ENCODE measurements at places on chromosomes 16 and 17. TPM values are rescaled to one million over a fixed set of nuclear protein-coding genes. Genes with fewer than 3 reads are reported as not detected.
A peak's percentile ranks its signal among the peaks of the same experiment; 100 is the strongest.

- DNase-seq = no peak
These were observed 5.7 kb downstream of the PSMD11 start for GRCh38 chr17:32449963-32450362.

- DNase-seq = no peak
These were observed 85.7 kb downstream of the TIMM22 start for GRCh38 chr17:1082579-1082978.

DNA sequence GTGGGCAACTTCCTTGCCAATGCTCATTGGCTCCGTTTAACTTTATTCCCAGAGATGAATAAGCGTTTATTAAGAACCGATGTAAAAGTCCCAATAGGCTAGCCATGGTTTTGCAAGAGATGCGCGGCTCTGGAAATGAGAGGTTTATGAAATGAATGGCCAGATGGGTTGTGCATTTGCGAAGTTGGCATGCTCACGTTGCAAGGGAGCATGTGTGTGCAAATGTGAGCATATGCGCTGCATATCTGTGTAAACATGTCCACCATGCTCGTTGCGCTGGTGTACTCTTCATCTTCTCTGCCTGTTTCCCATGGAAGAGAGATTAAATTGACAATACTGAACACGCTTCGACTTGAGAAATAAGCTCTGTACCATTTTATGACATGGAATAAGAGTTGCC lies 848.6 kb upstream of the RBFOX1 start:
- DNase-seq = no peak

GRCh38 chr16:66364117-66364958 lies 2.2 kb upstream of the CDH5 start:
- DNase-seq = peak; percentile 68

- DNase-seq = no peak
These were observed 40.3 kb upstream of the IRX5 start for GRCh38 chr16:54890381-54890780.

GRCh38 chr17:27978689-27979175 lies 63.7 kb upstream of the NLK start:
- no peak for DNase-seq

DNA sequence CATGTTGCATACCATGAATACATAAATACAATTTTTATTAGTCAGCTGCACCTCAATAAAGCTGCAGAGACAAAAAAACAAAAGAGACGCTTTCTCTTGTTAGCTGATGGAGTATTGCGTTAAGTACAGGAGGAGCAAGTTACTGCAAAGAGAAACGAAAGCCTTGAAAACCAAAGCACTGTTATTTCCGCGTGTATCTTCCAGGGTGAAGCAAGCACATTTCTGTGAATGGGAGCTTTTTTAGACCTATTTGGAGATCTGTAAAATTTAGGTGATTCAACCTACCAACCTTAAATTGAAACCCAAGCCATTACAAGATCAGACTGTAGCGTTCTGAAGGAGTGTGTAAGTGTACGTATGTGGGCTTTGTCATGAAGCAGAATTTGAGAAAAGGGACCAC lies 390.4 kb downstream of the SOX9 start:
- DNase-seq = no peak

DNA sequence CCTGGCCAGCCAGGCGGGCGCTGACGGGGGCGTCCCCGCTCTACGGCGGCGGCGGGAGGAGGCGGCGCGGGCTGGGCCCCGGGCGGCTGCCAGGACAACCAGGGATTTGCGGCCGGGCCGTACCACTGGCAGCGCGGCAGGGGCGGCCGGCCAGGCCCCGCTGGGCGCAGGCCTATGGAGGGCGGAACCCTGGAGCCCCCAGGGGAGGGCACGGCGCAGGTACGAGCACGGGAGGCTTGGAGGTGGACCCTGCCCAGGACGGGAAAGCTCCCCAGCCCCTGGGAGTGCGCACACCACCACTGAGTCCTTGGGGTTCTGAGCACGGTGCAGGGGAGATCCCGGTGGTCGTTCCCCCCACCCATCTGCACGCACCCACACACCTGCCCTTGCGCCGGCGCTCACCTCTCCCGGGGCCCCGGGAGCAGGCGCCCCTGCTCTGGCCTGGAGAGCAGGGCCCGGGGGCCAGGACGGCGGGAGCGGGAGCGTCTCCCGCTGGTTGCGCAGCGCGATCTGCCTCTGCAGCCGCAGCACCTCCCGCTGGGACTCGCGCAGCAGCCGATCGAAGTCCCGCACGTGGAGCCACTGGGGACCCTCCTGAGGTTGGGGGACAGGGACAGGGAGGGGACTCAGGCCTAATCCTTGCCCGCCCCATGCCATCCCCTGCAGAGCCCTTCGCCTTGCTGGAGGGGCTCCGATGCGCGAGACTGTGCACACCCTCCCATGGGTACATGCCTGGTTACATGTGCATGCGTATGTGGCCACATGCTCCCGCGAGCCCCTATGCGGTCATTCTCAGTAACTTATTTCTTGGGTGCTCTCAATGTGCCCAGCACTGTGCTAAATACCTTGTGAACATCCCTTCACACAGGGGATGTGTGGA lies 3.9 kb downstream of the TSPOAP1 start:
- no peak for DNase-seq

DNA sequence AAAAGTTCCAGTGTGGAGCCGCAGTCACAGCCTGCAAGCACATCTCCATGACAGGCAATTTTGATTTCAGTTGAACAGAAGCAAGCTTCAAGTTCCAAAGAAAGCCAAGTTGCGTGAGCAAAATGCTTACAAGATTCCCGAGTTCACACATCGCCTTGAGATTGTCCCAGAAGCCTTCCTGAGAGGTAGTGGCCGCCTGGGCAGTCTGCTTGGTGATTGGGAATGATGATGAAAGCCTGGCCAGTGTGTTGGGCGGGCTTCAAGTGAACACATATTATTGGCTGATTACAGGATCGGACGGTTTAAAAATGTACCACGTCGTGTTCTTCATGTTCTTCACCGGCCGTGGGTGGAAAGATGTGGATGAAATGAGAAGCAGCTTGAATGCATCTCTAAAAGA lies 185.5 kb downstream of the FOXL1 start:
- no peak for DNase-seq

DNA sequence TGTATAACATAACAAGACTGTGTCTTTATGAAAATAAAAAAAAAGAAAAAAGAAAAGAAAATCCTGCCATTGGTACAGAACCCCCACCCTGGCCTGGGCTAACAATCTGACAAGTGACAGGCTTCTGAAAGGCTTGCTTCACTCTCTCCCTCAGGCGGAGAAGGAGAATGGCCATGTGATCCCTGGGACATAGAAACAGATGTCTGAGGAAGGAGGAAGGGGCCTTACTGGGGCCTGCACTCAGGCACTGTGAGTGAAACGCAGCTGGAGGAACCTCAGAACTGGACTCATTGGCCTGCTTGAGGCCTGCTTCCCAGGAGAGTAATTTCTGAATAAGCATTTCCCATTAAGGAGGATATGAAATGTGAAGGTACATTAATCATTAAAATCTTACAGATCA lies 17.5 kb downstream of the MAP3K14 start:
- no peak for DNase-seq

GRCh38 chr17:41919165-41919817 lies 540 bp upstream of the ACLY start:
- no peak for DNase-seq

DNA sequence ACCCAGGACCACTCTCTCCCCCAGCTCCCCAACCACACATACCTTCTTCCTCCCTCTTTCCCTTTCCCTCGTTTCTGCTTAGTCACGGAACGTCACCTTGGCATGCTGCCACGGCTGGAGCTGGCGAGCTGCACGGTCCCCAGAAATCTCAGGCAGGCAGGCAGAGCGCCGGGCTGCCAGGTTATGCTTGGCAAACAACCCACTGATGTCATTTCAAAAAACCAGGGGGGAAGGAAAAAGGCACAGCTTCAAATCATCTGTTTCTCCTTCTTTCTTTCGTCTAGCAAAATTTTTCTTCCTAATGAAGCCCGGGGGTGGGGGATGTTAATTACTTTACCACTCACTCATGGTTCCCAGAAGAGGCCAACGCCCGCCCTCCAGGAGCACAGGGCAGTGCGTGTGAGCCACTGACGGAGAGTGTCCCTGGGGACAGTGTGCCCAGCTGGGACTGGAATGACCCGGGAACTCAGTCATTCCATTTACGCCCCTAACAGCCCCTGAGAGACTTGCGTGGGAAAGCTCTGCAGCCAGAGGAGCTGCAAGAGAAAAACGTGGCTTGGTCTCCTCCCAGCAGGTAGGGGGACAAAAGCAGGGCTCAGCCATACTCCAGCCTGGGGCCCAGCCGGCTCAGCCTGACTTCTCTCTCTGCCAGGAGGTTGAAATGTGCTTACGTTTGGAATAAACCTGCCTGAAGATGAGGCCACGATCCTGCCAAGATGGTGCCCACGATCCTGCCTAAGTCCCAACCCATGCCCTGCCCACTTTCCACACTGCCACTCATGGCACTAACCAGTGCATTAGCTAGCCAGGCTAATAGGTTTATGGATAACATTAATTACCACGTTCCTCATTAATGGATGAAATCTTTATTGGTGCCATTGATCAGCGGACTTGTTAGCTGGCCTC lies 198.9 kb downstream of the ZFHX3 start:
- no peak for DNase-seq

DNA sequence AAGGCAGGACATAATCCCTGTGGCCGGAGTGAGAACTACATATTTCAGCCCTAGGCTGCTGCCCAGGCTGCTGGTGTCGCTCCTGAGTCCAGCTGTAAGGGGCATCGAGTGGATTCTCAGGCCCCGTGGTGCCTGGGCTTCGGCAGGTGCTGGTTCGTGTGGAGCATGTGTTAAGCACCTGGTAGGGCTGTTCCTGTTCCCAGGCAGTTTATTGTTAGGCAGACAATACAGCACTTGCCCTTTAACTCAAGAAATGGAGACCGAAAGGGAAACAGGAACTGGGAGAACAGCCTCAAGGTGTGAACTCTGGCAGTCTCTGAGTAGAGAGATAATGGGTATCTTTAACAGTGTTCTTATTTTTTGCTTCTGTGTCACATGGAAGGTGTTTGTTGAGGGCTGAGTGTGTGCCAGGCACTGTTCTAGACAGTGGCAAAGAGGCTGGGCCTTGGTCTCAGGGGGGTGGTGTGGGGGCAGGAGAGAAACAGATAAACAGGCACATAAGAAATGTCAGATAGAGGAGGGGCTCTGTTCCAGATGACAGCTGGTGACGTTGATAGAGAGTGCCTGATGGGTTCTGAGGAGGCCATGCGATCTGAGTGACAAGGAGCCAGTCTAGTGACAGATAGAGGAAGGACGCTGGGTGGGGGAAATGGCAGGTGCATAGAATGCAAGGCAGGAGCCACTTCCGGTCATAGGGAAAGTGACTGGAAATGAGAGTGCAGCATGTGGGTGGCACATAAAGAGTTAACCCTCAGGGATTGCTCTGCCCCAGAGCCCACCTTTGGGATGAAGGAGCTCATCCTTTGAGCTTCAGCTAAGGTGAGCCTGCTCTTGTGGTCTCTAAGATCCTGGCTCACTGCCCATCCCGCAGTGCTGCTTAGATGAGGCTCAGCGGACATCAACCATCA lies 33.8 kb downstream of the EPN2 start:
- DNase-seq = no peak

- no peak for DNase-seq
These were observed 3.4 kb downstream of the B9D1 start for GRCh38 chr17:19359151-19359550.

DNA sequence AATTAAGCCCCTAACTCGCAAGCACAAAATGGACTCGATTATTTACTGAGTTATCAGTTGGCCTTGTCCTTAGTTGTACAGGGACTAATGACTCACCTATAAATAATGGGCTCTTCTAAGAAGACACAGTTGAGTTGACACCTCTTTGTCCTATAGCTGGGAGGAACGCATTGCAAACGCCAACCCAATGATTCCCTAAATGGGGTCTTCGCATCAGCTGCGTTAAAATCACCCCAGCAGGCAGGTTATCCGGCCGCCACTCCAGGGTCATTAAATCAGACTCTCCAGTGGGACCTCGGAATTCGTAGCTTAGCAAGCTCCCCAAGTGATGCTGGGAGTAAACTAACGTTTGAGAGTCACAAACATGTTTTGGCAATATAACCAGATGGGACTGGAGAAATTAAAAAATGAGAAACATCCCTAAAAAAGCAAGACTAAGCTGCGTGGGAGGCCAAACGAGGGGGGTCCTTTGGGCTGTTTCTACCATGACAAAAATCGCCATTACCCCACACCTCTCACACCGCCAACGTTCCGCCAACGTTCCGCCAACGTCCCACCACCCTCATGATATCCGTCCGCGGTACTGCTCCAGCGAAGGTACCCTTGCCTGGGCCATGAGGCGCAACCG lies 932 bp upstream of the NFE2L1 start:
- DNase-seq = no peak

DNA sequence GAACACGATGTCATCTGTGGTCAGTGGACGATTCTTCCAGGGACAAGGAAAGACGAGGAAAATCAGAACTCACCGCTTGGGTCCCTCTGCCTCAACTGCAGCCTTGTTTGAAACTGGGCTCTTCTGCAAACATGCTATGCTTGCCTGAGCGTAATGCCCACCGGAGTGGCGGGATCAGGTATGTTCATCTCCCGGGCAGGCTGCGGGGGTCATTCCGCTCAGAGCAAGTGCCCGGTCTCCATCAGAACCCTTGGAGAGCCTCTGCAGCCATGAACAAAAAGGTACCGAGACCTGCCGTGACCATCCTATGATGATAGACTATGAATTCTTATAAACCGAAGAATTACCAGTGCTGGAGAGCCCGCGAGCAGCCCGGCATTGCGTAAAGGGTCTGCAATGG lies 64.5 kb upstream of the DNAH17 start:
- no peak for DNase-seq

DNA sequence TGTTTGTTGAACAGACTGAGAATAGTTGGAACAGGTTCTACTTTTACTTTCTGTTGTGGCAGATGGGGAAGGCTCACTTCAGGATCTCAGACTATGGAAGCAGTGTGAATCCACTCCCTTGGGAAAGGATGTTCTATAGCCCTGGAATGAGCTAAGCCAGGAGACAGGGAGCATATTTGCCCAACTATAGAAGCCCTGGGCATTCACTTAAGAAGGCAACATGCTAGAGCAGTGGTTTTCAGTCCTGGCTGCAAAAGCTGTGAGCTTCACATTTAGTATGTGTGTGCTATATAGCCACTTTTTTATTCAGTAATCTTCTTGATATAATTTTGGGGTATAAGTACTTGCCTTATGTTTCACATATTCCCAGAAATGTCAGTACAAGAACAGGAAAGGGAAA lies 1.2 kb upstream of the KRT32 start:
- no peak for DNase-seq

GRCh38 chr16:30119428-30119827 lies 3.6 kb downstream of the MAPK3 start:
- no peak for DNase-seq

Gene SOX15
- polyA plus RNA-seq = 1.7 TPM

Gene SOST
- polyA plus RNA-seq = not detected

Gene DPEP2
- 1.5 TPM for polyA plus RNA-seq

Measured in forelimb muscle (tissue), 1 donor.